ENCODE measurements at places on chromosomes 3 and 15.
A peak's percentile ranks its signal among the peaks of the same experiment; 100 is the strongest.

- no peaks in the 10 kb centered on the region for H3K27me3 ChIP-seq
- H3K36me3 ChIP-seq = no peaks in the 10 kb centered on the region
- H3K27ac ChIP-seq = no peak overlapping the region
- H3K4me3 ChIP-seq = no peak overlapping the region
Measured at GRCh38 chr3:64319391-64319790, 94.1 kb upstream of the PRICKLE2 start.

GRCh38 chr3:169846458-169847193, 23.1 kb downstream of the LRRC31 start:
- H3K36me3 ChIP-seq = no peaks in the 10 kb centered on the region
- H3K4me1 ChIP-seq = peaks cover 7% of the 10 kb centered on the region
- H3K4me3 ChIP-seq = no peak overlapping the region
- H3K27ac ChIP-seq = peak overlapping the region; percentile 70
- no peaks in the 10 kb centered on the region for H3K27me3 ChIP-seq

DNA sequence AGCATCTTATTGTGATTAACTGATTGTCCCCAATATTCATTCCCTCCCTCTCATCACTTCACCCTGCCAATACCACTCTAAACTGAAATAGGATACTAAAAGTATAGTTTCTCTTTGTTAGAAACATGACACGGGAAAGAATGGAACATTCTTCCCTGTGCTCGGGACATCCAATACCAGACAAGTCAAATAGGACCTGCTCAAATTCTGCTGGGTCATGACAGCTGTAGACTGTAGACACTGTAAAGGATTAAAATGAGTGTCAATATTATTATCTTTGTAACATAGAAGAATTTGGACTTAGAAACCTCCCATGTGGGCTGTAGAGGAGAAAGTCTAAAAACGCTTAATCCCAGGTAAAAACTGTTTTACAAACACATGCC, 315.0 kb upstream of the NR2E3 start:
- no peaks in the 10 kb centered on the region for H3K4me1 ChIP-seq
- H3K36me3 ChIP-seq = no peaks in the 10 kb centered on the region
- DNase-seq = no peak
- no peak overlapping the region for H3K4me3 ChIP-seq
- no peak overlapping the region for H3K27ac ChIP-seq
- H3K27me3 ChIP-seq = no peaks in the 10 kb centered on the region

DNA sequence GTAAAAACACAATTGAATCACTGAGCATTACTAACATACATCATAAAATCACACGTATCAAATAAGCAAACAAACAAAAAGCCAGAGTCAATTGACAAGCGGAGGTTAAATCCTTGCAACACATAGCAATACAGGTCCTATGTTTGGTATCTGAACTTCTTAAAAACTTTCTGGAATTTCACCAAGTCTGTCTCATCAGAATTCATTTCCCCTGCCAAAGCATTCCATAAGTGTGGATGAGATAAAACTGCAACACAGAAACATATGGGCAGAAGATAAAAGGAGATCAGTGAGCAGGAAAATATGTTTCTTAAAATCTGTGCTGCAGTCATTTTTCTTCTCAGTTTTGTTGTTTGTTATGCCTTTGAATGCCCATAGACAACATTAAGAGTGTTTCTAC, 1155.5 kb downstream of the TBL1XR1 start:
- H3K27ac ChIP-seq = no peak overlapping the region
- H3K4me1 ChIP-seq = no peaks in the 10 kb centered on the region

DNA sequence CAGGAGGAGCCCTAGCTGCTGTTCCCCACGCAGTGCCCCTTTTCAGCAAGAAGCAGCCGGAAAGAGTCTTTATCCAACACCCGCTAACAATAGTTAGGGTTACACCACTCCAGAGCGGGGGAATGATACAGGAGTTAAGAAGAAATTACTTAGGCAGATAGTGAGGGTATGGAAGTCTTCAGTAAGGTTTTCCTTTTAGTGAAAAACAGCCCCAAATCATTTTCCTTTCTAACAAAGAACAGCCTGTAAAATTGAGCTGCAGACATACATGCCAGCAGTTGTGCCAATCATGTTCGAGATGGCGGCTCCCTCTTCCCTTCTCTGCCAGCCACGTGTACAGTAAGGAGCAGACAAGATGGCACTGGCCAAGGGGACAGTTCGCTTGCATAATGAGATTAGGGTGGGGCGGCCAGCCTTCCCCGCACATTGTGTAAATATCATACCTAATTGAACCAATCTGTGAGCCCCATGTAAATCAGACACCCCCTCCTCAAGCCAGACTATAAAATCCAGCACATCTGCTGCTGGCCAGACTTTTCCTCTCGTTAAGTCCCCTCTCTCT, 18.5 kb upstream of the SENP5 start:
- no peaks in the 10 kb centered on the region for H3K27me3 ChIP-seq
- no peak for DNase-seq
- no peaks in the 10 kb centered on the region for H3K4me1 ChIP-seq
- H3K36me3 ChIP-seq = no peaks in the 10 kb centered on the region

- no peaks in the 10 kb centered on the region for H3K36me3 ChIP-seq
- no peak overlapping the region for H3K4me3 ChIP-seq
- no peaks in the 10 kb centered on the region for H3K4me1 ChIP-seq
- DNase-seq = no peak
Measured at GRCh38 chr15:96535148-96535547, 204.6 kb downstream of the NR2F2 start.

GRCh38 chr3:41163006-41163405, 36.3 kb upstream of the CTNNB1 start:
- no peak overlapping the region for H3K27ac ChIP-seq
- H3K27me3 ChIP-seq = no peaks in the 10 kb centered on the region
- H3K4me1 ChIP-seq = no peaks in the 10 kb centered on the region
- DNase-seq = no peak
- H3K4me3 ChIP-seq = no peak overlapping the region
- no peaks in the 10 kb centered on the region for H3K36me3 ChIP-seq

DNA sequence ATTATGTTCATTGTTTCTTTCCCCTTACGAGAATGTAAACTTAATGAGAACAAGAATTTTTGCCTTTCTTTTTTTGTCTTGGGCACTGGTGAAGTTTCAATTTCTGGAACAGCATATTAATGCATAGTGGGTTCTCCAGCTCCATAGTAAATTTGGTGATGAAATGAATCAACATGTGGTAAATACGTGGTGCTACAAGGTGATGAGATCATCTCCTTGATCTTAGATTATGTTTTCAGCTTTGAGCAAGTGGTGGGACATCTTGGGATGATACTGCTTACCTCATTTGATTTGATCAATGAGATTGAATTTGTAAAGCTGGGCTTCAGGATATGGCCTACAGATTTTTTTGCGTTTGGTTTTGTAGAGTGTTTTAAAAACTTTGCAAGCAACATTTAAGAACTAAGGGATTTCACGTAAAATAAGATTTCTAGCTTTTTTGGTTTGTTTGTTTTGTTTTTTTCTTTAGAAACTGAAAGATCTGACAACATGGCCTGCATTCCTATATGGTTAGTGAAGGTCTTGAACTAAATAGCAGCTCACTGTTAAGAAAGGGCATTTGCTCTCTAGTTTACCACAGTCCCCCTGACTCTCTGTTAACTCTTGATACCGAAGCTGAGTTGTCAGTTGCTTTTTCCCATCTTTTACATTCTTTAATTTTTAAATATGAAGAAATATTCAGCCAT, 45.6 kb downstream of the FNDC3B start:
- DNase-seq = no peak
- H3K36me3 ChIP-seq = no peaks in the 10 kb centered on the region
- no peaks in the 10 kb centered on the region for H3K4me1 ChIP-seq
- no peak overlapping the region for H3K27ac ChIP-seq

All from Peyer's patch (tissue), 4 donors.